RPMI8226 (cell line): ENCODE measurements at places on chromosomes 5 and 9.

GRCh38 chr5:140292212-140293036 lies 10.5 kb downstream of the PFDN1 start:
- no peak for DNase-seq

GRCh38 chr5:64269164-64269563 lies 103.5 kb downstream of the RNF180 start:
- no peak for DNase-seq

DNA sequence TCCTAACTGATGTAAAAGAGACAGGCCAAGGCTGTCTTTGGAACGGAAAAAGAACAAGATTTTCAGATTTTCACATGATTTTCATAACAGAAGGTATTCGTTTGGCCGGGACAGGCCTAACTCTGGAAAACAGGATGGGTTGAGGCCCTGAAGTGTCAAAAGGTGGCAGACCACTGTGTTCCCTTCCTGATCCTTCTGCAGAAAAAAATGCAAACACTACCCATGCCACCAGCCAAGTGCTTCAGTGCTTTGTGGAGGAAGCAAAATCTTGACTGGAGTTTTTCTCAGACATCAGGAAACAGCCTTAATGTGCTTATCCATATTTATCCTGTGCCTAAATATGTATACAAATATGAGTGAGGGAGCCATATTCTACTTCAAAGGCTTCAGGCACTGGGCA lies 113.5 kb upstream of the IL6ST start:
- DNase-seq: no peak

- DNase-seq: no peak
Observed at GRCh38 chr5:137264573-137264972, 234.6 kb downstream of the SPOCK1 start.

- peak; percentile 93 for DNase-seq
Observed at GRCh38 chr9:113298924-113299770, 4.0 kb downstream of the RNF183 start.

GRCh38 chr9:3912817-3913216 lies 387.0 kb upstream of the RFX3 start:
- no peak for DNase-seq

DNA sequence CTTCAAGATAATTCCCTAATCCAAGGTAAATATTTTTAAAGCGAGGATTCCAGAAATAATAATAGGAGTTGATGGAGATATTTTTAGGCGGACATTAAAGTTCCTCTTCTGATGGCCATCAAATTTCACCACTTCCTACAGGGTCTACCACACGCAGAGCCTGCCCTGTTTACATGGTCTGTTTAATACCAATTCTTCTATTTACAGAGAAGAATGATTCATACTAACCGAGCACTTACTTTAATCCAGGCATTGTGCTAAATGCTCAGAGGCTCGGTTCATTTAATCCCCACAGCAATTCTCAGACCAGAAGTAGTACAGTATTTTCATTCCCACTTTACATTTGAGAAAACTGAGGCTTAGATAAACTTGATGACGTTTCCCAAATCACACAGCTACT lies 3.0 kb upstream of the ITGA1 start:
- DNase-seq: no peak

- no peak for DNase-seq
Observed at GRCh38 chr9:12933957-12934356, 159.1 kb downstream of the LURAP1L start.
